ENCODE measurements at places on chromosomes 13 and 19.

DNA sequence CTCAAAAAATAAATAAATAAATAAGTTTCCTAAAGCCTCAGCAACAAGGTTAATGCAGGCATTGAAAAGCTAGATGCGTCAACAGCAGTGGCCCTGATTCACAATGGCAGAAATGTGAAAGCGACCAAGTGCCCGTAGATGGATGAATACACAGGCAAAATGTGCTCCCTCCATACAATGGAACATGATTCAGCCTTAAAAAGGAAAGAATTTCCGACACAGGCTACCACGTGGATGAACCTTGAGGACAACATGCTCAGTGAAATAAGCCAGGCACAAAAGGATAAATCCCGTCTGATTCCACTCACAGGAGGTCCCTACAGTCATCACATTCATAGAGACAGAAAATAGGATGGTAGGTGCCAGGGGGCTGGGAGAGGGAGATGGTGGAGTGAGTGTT lies 31.7 kb downstream of the INSR start:
- no peak for DNase-seq

DNA sequence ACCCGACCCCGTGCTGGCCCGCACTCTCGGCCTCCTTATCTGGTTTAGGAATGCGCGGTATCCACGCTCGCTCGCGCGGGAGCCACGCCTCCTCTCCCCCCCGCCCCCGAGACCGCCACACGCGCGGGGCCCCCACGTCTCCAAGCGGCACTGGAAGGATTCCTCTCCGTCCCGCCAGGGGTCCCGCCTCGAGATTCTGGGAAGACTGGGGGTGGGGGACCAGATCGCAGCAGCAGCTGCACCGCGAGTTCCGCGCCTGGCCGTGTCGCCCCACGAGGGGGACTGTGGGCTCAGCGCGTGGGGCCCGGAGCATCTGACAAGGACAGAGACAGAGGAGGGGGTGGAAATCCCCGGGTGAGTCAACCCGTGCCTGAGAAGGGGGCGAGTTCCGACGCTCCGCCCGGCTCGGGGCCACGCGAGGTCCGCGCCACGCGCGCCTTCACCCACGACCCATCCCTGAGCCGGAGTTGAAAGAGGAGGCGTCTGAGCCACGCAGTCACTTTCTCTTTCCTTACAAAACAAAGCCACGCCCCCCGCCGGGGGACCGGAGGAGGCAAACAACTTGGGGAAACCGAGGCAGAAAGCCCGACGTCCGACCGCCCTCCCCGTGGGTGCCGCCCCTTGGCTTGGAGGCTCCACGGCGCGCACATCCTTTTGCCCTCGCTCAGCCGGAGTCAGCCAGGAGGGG lies 814 bp downstream of the S1PR2 start:
- DNase-seq: no peak

- DNase-seq: peak; percentile 66
Measured at GRCh38 chr13:26037302-26037701, 14.5 kb downstream of the SHISA2 start.

DNA sequence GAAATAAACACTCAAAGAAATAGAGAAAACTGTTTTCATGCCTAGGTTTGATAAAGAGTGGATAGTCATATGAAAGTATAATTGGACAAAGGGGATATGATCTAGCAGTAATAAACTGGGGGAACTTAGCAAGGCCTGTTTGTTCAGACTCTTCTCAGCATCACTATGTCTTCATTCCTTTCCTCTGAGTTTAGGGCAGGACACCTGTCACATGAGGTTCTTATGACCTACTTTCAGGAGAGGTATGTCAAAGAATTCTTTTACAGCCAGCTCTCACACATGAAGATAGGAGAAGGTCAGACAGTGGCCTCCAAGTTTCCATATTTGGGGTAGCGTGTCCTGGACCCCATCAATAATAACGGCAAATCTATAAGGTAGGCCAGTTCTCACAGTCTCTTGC lies 11.4 kb upstream of the RFXAP start:
- no peak for DNase-seq

GRCh38 chr13:25860862-25861261 lies 191.0 kb downstream of the SHISA2 start:
- DNase-seq: no peak

DNA sequence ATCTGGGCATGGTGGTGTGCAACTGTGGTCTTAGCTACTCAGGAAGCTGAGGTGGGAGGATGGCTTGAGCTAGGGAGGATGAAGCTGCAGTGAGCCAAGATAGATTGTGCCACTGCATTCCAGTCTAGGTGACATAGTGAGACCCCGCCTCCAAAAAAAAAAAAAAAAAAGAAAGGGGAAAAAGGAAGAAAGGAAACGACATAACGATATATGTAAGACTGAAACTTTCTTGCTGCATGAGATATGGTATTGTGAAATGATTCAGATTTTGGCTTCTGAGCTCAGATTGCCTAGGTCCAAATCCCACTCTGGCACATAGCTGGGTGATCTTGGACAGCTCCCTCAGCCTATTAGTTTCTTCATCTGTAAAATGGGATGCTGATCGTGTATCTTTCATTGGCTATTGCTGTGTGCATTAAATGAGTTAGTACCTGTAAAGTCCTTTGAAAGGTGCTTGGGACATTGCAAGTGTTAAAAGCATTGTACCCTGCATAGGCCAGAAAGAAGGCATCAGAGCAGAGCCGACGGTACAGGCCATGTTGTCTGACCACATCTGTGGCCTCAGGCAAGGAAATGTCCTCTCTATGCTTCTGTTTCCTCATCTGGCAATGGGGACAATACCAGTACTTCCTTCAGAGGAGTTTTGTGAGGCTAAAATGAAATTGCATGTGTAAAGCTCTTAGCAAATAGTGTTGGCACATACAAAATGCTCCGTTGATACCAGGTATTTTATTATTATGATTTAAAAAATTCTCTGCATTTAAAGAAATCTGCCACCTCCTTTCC lies 32.6 kb upstream of the SLC46A3 start:
- DNase-seq: no peak

GRCh38 chr13:75895168-75895567 lies 259.0 kb downstream of the LMO7 start:
- DNase-seq: no peak

DNA sequence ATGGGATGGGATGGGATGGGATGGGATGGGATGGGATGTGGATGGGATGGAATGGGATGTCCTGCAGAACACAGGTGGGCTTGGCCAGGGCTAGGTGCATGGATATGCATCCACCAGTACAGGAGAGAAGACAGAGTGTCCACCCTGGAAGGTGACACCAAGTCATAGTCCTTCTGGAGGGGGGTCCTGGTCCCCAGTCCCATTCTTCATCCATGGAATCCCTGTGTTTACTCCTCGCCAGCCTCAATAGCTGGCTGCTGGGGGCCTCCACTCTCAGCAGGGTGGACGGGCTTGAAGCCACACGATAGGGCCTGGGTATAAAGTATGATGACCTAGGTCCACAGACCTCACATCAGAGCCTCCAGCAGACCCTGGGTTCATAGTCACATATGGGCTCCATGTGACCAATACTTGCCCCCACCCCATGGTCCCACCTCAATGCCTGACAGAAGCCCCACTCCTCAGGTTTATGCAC lies 40.1 kb downstream of the RFX2 start:
- DNase-seq: no peak

- no peak for DNase-seq
Measured at GRCh38 chr13:101178406-101178805, 237.9 kb downstream of the NALCN start.

- DNase-seq: no peak
Measured at GRCh38 chr13:106034201-106034600, 501.3 kb downstream of the EFNB2 start.

DNA sequence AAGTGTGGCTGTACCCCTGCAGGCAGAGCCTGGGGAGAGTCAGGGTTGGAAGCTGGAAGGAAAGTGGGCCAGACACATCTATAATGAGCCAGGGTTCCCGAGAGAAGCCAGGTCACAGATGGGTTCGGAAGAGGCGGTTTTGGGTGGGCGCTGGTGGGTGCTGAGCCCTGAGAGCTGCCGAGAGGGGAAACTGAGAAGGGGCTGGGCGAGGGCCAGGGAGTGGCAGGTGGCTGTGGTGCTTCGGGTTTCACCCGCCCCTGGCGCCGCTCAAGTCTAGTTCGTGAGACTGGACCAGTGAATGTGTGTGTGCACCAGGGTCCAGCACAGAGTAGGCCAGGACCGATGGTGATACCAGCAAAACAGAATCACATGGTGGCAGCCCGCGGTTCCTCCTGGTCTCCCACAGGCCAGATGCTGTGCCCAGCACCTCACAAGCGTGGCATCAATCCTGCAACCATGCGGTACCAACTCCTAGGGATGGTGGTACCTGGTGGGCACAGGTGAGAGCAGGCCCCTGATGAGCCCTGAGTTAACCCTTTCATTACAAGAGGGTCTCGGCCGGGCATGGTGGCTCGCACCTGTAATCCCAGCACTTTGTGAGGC lies 1.8 kb upstream of the LRRC4B start:
- no peak for DNase-seq

GRCh38 chr19:10516064-10516385 lies 1.2 kb downstream of the S1PR5 start:
- no peak for DNase-seq

- DNase-seq: no peak
Measured at GRCh38 chr13:97387485-97387839, 46.5 kb upstream of the RAP2A start.

DNA sequence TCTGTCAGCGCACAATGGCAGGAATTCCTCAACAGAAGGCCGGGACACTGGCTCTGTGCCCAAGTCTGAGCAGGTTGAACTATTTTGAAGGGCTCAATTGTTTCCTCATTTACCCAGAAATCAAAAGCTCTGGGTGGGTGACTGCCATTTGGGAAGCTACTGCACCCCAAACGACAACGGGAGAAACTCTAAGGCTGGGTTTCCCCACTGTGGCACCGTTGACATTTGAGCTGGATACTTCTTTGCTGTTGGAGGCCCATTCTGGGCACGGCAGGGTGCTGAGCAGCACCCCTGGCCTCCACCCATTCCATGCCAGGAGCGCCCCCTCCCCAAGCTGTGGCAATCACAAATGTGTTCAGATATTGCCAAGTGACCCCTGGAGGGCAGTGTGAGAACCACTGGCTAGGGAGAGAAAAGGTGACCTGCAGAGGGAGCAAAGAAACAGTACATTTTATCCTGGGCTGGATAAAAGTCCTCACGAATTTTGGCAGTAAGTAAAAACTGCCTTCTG lies 62.5 kb downstream of the RFX2 start:
- peak; percentile 14 for DNase-seq

DNA sequence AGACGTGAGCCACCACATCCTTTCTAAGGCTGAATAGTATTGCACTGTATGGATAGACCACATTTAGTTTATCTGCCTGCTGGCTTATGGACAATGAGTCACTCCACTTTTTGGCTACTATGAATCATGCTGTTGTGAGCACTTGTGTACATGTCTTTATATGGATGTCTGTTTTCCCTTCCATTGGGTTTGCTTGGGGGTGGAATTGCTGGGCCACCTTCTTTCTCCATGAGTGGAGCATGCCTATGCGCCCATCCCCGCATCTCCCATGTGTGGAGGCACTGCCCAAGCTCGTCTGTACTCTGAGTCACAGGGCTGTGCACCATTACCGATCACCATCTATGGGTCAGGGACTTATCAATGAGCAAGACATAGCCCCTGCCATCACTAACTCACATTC lies 127.2 kb upstream of the GJB6 start:
- DNase-seq: no peak

DNA sequence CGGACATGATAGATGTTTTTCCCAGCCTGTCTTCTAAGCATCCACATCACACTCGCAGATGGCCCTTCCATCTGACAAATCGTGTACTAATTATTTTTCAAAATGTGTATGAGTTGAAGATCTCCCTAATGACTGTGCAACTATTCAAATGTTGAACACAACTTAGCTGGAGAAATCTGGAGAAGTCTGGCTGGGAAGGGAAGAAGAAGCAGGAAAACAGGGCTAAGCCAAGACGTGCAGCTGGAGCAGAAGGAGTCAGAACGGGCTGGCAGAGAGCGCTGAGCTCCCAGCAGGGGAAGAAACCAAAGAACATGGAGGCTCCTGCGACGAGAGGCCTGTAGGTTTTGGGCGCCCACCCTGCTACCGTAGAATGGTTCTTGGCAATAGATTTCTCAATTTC lies 13.2 kb upstream of the LATS2 start:
- no peak for DNase-seq

DNA sequence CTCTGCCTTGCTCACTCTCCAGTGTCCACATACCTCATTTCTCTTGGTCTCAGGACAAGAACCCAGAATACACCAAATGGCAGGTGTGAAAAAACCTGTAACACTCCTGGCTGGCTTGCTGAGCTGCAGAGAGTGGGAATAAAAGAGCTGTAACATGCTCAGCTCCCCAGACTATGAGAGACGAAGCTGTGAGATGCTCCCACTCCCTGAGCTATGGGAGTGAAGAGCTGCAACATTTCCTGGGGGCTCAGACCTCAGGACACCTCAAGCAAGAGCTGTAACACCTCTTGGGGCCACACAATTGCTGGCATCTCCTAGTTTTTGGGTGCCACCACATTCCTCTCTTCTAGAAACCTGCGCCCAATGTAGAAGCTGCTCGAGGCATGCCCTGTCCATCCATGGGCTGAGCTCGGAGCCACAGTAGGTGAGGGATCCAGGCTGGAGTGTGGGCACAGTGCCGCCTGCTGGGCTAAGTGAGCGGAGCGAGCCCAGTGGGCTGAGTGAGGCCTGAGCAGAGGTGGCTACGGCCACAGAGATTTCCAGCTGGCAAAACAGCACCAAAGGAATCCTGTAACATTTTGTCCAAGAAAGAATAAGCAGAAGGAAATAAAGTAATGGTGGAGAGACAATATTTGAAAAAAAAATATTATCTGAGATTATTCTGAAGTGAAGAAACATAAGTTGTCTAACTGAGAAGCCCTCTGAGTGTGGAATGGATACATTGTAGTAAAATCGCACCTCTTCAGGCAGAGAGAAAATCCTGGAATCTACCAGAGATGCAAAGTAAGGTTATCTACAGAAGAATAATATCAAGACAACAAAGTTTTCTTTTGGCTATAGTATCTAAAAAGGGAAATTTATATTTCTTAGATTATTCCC lies 186.2 kb upstream of the PCDH9 start:
- peak; percentile 35 for DNase-seq

- DNase-seq: no peak
Measured at GRCh38 chr19:30711826-30712225, 339.6 kb downstream of the ZNF536 start.

- peak; percentile 49 for DNase-seq
Measured at GRCh38 chr19:3034656-3035541, 5.8 kb upstream of the TLE2 start.

DNA sequence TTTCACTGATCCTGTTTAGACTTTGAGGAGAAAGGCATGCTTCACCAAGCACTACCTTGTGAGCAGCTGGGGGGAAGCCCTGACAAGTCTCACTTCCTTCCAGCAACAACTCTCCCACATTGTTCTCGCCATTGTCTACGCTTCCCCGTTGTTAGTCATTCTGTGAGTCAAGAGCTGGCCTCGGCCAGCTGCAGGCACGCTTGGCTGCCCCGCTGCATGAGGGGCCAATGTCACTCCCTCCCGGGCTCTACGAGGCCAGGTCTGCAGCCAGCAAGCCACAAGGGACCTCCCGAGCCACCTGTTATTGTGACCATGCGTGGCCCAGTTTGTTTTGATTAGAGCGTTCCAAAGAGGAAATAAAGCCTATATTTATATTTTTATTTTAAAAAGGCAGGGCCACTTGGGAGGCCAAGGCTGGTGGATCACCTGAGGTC lies 220.9 kb downstream of the FOXO1 start:
- DNase-seq: no peak

- no peak for DNase-seq
Measured at GRCh38 chr13:101258071-101258470, 158.2 kb downstream of the NALCN start.
